AG04449 (cell line): ENCODE measurements at places on chromosomes 4 and X.
A peak's percentile ranks its signal among the peaks of the same experiment; 100 is the strongest.

GRCh38 chr4:114783215-114783595, 184.6 kb downstream of the UGT8 start:
- no peak for DNase-seq

DNA sequence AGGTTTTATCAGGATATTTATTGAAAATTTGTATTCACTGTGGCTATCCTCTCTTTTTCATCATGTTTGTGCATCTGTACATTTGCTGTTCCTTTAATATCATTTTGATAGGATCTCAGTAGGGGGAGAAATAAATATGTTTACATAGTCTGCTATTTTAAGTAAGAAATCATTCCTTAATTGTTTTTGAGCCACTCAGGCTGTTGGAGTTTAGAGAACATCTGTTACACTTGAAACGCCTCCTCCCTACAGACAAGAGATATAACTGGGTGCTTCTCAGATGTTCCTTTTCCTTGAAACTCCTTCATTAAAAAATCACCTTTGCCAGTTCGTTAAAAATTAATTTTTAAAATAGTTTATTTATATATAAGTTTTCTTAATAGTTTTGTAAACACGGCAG, 59.4 kb downstream of the QRFPR start:
- no peak for DNase-seq

GRCh38 chr4:111230265-111230664, 607.4 kb upstream of the PITX2 start:
- peak; percentile 26 for DNase-seq

DNA sequence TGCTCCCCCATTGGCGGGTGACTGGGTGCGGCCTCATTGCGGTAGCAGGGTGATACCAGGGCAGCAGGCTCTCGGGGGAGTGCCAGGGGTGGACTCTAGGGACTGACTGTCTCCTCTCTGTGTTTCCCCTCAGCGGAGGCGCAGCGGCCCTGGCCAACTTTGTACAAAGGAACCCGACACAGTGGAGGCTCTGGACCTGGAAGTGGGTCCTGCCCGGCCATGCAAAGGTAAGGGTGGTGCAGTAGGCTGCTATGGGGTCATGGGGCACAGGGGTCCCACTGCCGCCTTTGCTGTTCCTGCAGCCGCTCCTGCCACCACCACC, 16.3 kb downstream of the SULT1B1 start:
- DNase-seq: no peak

DNA sequence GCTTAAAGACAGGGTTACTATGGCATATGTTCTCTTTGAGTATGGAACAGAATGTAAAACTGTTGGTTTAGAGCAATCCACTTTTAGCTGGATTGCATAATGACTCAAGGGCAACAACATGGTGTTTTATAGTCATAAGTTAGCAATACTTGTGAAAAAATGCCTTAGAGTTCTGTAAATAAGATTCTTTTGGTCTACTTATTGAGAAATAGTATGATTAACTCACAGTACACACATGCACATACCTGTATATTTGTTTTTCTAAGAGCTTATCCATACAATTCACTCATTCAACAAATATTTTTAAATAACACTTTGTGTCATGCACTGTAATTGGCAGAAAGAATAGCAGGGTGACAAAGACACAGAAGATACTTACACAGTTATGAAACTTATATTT, 1415.5 kb downstream of the PCDH7 start:
- DNase-seq: no peak

GRCh38 chrX:100687128-100687527, 43.1 kb downstream of the SRPX2 start:
- DNase-seq: no peak

DNA sequence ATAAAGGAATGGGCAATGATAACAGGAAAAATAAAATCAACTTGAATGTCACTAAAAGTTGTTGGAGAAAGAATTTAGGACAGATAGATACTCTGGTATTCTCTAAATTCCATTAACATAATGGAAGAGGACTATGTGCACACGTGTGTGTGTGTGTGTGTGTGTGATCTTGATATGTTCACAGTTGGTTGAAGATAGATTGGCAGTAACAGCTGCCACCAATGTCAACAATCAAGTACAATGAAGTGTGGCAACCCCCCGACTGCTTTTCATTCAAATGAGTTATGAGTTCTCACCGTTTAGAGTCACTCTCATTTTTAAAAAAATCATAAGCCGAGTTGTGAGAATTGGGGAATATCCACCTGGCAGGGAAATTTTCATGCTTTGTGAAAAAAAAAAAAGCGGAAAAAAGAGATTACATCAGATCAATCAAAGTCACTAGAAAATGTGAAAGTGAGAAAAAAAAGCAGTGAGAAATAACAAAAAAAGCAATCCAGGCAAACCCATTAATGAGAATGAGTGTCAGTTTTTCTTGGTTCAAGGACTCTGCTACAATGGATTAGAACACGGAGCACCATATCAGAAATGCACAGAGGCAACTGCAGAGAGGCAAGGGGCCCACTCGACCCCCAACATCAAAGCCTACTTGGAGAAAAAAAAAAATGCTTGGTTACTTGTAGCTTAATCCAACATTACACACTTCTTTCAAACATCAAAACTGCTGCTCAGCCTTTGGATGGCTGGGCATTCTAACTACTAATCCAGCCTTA, 414.9 kb upstream of the PITX2 start:
- no peak for DNase-seq

DNA sequence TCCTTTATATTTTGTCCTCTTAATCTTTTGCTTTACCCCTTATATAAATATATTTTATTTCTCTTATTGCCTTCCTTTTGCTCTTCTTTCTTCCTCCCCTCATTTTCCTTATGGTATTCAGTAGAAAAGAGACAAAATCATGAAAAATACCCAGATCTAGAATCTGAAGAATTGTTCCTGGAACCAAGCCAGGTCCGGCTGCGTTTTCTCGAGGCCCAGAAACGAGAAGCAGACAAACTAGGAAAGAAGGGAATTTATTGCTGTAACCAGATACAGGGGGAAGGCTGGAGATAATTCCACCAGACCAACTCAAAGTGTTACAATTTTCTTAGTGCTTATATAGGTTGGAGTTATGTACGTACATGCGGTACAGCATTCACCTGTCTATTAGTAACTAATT, 328.7 kb downstream of the GABRG1 start:
- no peak for DNase-seq

DNA sequence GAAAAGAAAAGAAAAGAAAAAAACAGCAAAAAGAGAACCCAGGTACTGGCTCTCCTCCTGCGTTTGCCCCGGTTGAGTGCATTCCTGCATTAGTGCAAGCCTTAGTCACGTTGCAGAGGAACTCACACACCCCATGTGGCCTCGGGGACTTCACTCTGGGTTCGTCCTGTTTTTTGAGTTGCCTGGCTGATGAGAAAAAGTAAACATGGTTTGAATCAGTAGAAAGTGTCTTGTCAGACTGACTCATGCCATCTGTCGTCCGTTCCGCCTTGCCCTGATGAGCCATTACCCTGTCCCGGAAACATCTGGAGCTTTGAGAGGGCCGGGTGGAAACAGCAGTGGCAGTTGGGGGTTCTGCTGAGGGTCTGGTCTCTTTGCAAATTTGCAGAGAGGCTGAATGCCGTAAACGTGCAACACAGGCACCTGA, 16.3 kb downstream of the CD99 start:
- peak; percentile 76 for DNase-seq

- DNase-seq: no peak
Observed at GRCh38 chrX:1334854-1335253, 1.7 kb upstream of the IL3RA start.

DNA sequence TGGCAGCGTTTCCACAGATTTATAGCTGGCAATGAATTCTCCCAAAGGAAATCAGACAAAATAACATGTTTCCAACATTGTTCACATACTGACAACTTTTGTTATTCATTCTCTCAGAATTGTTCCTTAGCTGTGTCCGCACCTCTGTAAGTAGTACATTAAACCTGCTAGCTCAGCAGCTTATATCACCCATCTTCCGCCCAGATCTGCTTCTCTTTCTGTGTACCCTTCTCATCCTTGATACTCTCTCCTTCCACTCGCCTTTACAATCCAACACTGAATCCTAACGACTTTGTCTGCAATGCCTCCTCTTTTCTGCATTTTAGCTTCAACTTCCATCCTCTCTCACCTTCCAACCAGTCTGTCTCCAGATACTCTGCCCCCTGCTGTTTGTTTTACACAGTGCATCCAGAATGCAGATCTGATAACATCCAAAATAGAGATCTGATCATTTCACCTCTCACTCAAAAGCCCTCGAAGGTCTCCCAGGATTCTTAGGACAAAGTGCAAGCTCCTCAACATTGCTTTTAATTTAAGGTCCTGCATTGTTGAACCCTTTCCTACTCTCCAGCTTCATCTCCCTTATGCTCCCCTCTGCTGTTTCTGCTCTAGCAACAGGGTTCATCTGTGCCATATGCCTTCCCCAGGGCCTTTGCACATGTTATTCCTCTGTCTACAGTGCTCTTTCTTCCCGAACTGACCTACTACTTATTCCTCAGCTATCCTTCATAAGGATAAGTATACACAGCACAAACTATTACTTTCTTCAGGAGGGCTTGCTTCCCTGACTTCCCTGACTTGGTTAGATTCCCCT, 67.3 kb upstream of the VBP1 start:
- no peak for DNase-seq

DNA sequence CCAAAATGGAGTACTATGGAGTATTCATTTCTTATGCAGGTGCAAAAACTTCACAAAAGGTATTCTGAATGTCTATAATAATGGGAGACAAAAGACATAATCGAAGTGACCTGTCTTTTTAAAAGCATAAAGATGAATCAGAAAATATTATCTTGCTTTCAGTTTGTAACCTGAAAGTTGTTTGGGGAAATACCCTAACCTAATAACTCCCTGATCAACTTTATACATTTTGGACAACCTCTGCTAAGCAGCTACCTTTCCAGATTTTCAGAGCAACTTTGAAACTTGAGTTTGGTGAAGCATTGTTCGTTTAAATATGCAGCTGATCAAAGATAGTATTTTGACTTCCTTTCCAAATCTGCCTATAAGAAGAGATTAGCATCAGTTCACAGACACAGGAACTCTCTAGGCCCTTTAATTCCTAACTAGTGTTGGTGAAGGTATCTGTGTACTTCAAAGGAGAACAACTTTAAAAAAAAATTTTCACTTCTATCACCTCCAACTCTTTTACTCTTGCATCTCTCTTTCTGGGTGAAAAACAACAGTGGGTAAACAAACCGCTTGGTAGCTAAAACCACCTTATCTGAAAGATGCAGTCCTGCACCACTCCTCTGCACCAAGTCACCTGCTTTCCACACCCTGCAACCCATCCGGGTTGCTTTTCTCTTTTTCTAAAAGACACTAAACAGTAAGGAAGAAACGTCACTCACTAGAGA, 26.5 kb downstream of the CD40LG start:
- DNase-seq: no peak

DNA sequence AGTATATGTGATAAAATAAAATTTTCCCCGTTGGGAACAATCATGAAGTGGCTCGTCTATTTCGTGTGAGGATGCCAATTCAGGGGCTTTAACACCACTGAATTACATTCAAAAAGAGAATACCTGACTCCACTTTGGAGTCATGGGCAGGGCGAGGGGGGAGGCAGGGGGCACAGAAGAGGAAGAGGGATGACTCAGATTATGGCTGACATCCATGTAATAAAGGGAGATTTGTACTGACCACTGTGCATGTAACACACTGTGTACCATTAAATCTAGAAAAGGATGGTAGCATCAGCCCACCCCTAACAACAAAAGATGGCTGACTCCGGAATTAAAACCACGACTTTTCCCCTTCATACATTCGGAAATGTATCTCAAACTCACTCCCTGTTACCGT, 1.3 kb downstream of the SLC9A7 start:
- no peak for DNase-seq

DNA sequence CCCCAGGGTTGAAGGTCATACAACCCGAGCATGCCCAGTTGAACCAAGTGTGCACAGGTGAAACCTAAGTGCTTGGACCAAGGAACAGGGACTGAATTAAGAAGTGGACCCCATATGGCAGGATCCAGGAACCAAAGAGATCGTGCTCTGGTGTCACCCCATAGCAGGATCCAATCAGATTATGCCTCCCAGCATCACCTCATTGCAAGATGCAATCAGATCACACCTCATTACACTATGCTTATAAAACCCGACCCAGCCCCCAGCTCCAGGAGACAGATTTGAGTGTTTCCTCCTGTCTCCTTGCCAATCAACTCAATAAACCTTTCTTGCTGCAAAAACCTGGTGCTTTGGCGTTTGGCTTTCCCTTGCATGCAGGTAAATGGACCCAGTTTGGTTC, 37.6 kb downstream of the EFHC2 start:
- DNase-seq: no peak

GRCh38 chrX:13028871-13029636, 15.4 kb downstream of the FAM9C start:
- no peak for DNase-seq

DNA sequence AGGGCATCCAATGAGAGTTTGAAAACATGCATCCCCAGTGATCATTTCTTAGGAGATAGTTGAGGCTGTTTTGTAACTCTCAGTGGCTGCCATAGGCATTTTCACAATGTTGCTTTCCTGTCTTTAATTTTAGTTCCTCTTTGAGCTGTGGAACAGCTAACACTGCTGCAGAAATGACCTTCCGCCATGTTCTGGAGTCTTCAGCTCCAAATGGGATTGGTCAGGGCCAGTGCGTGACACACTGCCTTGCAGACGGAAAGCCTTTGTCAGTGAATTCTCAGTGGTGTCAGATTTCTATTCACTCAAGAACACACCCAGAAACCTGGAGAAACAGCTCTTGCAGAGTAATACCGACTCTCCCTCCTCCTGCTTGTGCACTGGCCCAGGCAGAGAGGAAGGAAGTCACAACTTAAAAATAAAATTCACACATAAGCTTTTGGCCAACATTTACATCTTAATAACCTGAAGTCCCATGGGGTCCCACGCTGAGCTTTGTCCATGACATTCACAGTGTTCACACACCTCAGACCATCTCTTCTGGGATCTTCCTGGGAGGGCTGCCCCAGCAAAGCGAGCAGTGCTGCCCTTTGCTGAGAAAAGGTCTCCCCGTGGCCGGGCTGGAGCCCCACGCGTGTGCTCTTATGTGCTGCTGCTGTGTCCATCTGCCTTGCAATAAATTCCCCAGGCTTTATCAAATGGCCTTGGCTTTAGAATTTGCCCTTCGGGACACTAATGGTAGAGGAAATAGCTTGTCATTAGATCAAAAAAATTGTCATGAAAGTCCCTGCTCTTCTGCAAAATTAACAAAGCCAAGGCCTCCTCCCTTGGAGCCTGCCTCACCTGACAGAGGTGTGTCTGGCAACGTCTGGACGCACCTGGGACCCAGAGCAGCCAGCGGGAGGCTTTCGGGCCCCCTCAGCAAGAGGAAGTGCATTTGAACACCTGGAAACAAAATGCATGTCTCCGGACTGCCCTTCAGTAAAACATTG, 126.8 kb downstream of the IRF2 start:
- DNase-seq: no peak

GRCh38 chr4:140315019-140315418, 58.4 kb upstream of the SCOC start:
- DNase-seq: no peak

- DNase-seq: no peak
Observed at GRCh38 chrX:106612393-106612763, 600 bp downstream of the RADX start.
